CD4-positive, alpha-beta T cell treated with Interleukin-15 for 4 hours (primary cell): ENCODE measurements at places on chromosomes 6 and 20.

GRCh38 chr6:125299257-125299656, 2.5 kb downstream of the HDDC2 start:
- peak; percentile 37 for DNase-seq

DNA sequence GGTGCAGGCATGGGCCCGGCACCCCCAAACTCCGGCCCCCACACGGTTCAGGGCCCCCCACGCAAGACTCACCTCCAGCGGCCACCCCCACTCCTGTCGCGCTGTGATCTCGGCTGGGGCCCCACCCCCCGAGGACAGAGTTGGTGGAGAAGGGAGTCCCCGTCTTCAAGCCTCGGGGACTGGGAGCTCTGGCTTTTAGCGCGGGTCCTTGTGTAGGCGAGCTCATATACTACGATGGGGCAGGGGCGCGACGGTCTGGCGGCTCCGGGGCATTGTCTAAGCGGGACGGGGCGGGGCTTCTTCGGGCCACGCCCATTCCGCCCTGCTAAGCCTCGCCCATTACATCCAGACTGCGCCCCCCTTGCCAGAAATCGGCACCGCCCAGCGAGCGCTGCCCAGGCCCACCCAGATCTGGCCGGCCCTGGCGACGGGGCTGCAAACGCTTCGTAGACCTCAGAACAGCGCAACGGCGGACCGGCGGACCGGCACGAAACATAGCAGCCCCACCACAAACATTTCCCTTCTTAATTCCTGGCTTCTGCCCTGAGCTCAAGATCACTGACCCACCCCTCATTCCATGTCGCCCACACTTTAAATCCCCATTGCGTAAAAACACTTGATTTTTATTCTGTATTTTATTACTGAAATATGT, 1.0 kb upstream of the DDAH2 start:
- peak; percentile 58 for DNase-seq

DNA sequence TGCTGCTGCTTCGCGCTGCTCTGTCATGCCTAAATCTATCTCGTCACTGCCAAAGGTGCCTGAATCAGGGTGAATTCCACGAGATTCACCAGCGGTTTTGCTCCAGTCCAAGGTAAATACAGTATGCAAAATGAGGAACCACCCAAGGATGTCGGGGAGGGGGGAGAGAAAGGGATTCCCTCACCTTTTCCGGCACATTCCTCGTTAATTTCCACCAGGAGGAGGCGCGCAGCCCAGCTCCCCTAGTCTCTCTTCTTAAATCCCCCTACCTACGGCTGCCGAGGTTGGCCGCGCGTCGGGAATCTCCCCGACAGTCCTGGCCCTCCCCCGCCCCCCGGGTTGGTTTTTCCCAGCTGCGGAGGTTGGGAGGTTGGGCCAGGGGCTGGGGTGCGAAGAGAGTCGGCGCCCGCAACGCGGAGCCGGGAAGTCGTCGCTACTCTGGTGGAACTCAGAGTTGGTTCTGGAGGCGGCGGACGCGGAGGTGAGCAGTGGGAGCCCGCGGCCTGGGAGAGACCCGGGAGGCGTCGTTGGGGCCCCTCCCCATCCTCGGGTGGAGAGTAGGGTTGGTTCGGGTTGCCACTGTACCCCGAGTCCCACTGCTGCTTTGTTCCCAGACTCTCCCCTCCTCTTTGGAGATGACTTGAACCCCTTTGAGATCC, at the start of gene TPBG:
Gene TPBG, plus strand, starts transcription at position 390 of the 659 bp plus-strand sequence. CDS start 1,145 bp downstream, outside the sequence.
- peak; percentile 16 for DNase-seq

DNA sequence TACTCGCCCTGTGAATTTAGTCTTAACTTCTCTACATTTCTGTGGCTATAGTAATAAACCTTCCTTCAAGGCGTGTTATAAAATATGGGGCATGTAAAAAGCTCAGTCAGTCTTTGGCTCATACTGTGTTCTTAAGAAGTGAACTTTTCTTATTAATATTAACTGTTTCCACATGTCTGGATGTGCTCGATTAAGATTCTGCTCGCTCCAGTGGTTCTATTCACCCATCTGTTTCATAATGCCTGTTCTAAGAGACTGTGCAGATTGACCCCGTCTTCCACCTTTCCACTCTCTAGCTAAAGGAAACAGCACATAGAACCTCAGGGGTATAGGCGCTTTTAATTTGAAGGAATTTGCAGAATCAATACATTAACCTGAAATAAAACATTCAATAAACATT, 99.9 kb downstream of the L3MBTL3 start:
- DNase-seq = no peak

DNA sequence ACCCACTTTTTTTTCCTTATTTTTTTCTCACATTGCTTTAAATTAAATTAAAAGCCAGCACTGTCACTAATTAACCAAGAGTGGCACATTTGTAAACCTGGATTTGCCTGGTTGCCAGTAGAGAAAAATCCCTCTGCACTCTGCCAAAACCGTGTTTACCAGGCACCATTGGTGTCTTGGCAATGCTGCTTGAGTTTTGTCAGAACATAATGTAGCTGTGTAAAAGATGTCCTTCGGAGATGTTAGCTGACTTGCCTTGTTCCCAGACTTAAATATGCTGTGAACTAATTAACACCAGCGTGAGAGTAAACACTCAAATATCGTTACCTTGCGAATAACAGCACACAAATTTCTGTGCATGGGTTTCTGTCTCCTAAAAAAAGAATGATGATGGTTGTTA, 694.9 kb upstream of the ID4 start:
- no peak for DNase-seq

- DNase-seq = no peak
Measured at GRCh38 chr6:89270951-89271721, 44.0 kb downstream of the GABRR2 start.

DNA sequence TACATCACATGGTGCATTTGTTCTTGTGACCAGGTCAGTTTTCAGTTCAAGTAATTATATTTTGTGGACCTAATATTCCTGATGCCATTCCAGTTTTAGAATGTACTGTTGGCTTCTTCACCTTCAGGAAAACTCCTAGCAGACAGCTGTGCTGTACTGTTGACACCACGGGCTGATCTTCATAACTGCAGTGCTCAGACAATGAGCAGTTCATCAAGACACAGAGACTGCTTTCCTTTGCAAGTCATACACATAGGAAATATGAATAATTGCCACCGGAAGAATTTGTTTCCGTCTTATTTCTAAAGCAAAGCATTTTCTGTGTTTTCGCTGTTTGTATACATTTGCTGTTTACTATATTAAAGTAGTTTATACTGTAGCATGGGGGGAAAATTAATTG, 89.8 kb downstream of the C6orf118 start:
- DNase-seq = no peak

DNA sequence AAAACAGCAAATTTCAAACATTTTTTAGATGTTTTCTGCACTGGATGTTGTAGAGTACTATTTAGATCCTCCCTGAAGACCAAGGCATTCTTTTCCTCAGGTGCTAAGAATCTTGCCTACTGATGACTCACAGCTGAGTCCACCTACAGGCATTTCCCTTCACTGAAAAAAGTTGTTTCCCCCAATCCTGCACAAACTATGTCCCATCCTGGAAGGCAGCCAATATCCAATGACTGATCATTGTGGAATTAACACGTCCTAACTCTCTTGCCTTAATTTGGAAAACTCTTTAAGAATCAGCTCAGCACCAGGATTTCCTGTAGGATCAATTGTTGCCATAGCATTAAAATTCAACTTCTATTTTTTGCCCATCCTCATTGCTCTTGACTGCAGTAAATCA, 268.4 kb upstream of the IRAK1BP1 start:
- DNase-seq = no peak

- no peak for DNase-seq
Measured at GRCh38 chr6:113381959-113382358, 475.2 kb upstream of the MARCKS start.

DNA sequence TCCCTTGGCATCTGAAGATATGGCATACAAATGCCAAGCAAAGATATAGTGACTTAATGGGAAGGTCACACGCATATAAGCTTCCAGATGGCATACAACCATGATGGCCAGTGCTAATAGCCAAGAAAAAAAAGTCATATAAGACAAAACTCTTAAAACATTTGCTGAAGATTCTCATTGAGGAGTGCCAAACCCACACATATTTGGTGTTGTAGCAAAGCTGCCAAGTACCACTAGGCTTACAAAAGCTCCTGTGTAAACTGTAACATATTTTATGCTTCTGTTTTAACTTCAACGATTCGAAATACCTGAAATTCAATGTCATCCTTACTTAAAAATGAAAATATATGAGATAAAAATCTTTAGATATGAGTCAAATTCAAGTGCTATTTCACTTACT, 123.0 kb downstream of the HMGCLL1 start:
- DNase-seq = no peak

- no peak for DNase-seq
Measured at GRCh38 chr6:7230327-7230691, 82.7 kb downstream of the SSR1 start.

DNA sequence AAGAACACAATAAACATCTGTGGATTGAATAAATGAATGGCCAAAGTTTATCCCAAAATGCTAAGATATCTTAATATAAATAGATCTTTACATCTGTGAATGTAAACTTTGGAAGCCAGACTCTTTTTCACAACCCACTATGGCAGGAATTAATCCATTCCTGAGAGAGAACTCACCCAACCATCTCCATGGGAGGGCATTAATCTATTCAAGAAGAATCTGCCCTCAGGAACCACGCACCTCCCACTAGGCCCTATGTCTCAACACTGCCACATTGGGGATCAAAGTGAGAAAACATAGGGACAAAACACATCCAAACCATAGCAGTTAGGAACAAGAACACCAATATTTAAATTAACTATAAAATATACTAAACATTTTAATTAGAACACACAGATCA, 3.4 kb downstream of the UBE3D start:
- no peak for DNase-seq

DNA sequence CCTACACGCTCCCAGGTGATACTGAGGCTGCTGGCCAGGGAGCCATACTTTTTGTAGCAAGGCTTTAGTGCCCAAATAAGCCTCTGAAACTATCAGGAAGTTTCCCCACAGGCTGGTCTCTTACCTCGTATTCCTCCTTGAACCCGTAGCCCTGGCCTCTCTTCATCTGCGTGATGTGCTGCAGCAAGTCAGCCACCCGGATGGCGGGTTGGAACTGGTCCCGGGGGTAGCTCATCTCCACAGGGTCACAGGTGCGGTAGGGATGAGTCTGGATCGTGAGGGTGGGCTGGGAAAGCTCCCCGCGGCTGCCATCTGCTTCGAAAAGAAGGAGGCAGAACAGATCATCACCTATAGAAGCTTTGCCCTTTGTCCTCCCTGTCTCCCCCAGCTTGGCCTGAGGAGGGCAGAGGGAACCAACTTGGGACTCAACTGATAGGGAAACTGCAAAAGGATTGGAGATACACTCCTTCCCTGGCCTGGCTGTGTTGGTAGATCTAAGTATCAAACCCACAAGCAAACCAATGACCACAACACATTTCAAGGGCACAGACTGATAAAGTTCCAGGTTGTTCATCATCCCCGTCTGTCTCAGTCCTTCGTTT, 543.2 kb upstream of the CHD6 start:
- DNase-seq = no peak

GRCh38 chr20:62577490-62577836, 64.8 kb upstream of the SLCO4A1 start:
- no peak for DNase-seq
